ENCODE measurements at places on chromosomes 7 and 10. TPM values are rescaled to one million over a fixed set of nuclear protein-coding genes. Genes with fewer than 3 reads are reported as not detected.

DNA sequence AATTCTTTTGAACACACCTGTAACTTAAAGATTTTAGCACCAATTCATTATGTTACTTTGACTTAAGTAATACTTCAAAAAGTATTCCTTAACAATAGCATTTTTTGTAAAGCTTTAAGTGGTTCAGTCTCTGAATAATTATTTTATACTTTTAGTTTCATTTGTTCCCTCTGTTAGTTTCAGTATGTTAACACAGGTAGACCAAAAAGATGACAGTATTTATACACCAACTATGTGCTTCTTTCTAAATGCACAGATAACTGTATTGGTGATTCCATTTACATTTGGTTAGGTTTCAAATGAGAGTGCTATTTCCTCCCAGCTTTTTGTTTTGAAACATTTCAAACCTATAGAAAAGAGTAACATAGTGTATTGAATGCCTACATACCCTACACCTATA, 14.0 kb downstream of the RALA start:
- no peak for DNase-seq

- DNase-seq: no peak
These were observed 88.8 kb upstream of the DUSP5 start for GRCh38 chr10:110408943-110409342.

- DNase-seq: no peak
These were observed 4.1 kb downstream of the CPA1 start for GRCh38 chr7:130384371-130384801.

- no peak for DNase-seq
These were observed 168.2 kb downstream of the CACNA2D1 start for GRCh38 chr7:82275342-82275741.

GRCh38 chr10:119304541-119304940, 97.2 kb downstream of the GRK5 start:
- DNase-seq: no peak

The CFAP46 gene
- 1.1 TPM for total RNA-seq

DNA sequence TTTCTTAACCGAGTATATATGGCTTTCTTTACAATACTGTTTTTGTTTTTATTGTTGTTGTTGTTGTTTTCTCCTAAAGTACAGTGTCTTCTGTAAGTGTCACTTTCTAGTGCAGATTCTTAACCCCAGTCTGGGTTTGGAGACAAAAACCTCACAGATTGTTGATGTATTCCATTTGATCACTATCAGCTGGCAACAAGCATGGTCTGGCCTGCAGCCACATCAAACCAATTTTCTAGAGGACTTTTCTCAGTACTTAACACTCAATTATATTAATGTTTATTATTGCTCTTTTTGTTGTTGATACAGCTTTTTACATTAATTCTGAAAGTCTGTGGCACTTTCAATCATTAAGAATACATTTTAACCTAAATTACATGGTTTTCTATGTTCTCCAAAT, 17.1 kb downstream of the LRRN3 start:
- DNase-seq: no peak

Measured in sciatic nerve (tissue), 2 donors.